ENCODE measurements at places on chromosomes 1 and 21.

DNA sequence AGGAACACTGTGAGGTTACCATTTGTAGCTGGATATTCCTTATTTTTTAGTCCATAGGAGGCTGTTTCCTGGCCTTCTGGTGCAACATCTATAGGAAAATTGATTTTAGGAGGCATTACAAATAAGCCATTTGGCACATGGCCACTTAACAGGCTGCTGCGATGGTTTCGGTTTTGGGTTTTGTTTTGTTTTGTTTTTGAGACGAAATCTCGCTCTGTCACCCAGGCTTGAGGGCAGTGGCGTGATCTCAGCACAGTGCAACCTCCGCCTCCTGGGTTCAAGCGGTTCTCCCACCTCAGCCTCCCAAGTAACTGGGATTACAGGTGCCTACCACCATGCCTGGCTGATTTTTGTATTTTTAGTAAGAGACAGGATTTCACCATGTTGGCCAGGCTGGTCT lies 20.1 kb upstream of the LRRC8D start:
- DNase-seq: no peak

- no peak for DNase-seq
Measured at GRCh38 chr1:31549809-31550620, 26.3 kb upstream of the TINAGL1 start.

DNA sequence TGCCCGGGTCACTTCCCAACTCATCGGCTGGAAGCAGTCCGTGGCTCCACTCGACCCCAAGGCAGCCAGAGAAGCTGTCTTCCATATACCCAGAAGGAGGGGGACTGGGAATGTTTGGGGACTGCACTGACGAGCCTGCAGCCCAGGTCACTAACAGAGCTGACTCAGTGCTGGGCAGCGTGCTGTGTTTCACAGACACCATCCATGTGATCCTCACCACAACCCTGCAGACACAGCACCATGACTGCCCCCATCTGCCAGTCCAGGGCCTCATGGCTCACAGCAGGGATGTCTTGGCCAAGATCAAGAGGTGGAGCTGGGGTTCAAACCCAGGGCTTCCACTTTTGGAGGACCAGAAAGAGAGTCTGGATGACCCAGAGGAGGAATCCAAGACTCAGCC lies 67.9 kb downstream of the KLHDC7A start:
- no peak for DNase-seq

DNA sequence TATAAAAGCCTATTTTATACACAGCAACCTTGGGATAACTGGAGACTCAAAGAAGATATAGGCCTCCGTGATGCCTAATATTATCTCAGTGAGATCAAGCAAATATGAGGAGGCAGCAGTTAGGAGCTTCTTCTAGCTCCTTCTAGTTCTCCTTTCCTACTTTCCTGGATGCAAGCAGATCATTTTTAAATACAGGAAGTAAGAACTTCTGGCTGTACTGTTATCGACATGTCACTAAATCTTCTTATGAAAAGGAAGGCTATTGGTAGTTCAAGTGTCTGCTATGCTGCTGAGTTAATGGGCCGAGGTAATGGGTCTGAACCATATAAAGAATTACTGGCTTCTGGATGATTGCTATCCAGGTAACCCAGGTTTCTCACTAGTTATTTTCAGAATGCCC lies 15.9 kb downstream of the HSPA13 start:
- DNase-seq: no peak

DNA sequence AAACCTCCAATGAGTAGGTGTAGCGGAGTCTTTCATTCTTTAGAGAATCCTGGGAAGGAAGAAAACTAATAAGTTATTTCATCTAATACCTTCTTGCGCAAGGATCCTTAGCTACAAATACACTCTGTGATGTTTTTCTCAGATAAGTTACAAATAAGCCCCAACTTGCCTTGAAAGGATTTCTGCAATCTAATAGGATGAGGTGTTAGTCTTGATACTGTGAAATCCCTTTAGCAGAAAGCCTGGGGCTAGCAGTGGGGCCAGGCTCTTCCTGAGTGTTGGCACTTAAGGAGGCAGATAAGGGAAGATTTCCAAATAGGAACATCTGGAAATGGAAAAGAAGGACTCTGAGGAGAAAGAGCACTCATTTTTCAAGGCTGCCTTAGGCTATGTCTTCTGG lies 168.0 kb upstream of the DAB1 start:
- DNase-seq: no peak

- DNase-seq: no peak
Measured at GRCh38 chr1:89051300-89051954, 13.6 kb downstream of the GBP1 start.

GRCh38 chr1:15851210-15852035 lies 3.9 kb downstream of the SPEN start:
- DNase-seq: no peak

DNA sequence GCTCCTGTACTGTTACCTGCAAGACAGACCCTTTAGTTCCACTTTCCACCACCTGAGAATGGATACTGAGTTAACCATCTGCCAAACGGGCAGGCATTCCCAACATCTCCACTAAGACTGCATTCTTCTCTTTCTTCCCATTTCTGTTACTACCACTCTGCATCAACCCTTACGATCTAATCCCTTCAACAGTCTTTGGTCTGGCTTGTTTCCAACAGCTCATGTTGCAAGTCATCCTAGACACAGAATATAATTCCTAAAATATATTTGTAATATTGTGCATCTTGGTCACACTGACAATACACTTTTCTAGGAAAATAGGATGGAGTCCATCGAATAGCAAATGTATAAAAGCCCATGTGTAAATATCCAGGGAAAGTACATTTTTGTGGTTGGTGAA lies 166.7 kb downstream of the SIPA1L2 start:
- no peak for DNase-seq

DNA sequence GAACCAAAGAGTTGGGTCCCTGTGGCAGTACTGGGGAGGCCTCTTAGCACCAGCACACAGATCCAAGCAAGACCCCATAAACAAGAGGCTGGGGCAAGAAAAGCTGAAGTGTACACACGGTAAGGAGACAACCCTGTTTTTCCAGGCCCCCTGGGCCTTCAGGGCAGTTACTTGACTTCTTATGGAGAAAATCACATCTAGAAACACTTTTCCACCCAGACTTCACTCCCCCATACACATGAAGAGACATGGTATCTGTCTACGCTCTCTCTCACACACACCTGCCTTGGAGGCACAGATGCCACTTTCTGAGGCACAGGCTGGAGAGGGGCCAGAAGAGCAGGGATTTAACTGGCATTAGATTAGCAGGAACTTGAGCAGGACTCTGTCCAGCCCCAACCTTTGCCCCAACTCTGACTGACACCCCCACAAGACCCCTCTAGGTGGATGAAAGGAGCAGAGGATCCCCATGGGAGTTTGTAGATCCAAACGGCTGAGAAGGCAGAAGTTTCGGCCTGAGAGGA lies 2.2 kb downstream of the CERS2 start:
- DNase-seq: no peak

- DNase-seq: no peak
Measured at GRCh38 chr21:45328198-45329091, 40.8 kb upstream of the POFUT2 start.

- DNase-seq: no peak
Measured at GRCh38 chr1:158026651-158027050, 33.2 kb downstream of the KIRREL1 start.

GRCh38 chr1:48807554-48808260 lies 31.0 kb upstream of the BEND5 start:
- DNase-seq: no peak

DNA sequence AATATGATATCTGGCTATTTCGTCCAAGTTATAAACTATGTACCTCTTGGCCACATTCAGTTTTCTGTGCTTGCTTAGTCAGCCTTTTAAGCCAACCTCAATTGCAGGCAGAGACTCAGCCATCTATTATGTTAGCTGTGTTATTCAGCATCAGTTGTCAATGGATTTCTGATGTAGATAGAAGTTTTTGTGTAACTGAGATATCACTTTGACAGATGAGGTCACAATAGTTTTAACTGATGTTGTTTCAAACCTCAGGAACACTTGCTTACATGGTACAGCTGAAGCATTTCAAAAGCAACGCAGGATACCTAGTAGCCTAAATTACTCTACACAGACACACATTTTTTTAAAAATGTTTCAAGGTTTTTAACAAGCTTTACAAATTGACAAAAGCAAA lies 1478.0 kb downstream of the NCAM2 start:
- no peak for DNase-seq

DNA sequence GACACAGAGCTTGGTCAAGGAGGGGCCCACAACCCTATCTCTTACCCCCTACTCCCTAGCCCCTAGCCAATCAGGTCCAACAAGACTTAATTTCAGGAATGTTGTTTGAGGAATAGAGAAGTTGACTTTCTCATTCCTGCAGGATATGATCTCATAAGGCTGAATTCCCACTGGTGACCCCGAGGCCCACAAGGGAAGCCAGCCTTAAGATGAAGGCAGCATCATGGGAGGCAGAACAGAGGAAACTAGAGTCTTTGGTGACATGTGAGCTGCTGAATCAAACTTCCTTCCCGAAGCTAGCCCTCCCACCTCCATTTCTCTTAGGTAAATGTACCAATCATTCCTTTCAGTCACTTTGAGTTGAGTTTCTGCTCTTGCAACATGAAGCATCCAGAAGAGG lies 9.1 kb upstream of the PDIK1L start:
- DNase-seq: no peak

GRCh38 chr1:203152158-203153034 lies 23.2 kb downstream of the MYBPH start:
- no peak for DNase-seq

DNA sequence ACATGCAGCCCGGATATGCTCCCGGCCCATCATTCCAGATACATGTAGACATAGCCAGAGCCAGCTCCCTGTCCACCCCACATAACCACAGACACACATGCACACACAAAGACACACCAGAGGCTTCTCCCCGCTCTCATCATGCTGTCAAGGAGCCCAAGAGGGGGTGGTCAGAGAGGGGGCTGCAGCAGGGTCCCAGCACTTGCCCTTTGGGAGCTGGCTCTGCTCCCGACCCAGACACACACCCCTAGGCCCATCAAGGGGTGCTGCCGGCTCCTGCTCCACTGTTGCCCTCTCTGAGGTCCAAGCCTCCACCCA lies 2.6 kb downstream of the PTAFR start:
- no peak for DNase-seq

DNA sequence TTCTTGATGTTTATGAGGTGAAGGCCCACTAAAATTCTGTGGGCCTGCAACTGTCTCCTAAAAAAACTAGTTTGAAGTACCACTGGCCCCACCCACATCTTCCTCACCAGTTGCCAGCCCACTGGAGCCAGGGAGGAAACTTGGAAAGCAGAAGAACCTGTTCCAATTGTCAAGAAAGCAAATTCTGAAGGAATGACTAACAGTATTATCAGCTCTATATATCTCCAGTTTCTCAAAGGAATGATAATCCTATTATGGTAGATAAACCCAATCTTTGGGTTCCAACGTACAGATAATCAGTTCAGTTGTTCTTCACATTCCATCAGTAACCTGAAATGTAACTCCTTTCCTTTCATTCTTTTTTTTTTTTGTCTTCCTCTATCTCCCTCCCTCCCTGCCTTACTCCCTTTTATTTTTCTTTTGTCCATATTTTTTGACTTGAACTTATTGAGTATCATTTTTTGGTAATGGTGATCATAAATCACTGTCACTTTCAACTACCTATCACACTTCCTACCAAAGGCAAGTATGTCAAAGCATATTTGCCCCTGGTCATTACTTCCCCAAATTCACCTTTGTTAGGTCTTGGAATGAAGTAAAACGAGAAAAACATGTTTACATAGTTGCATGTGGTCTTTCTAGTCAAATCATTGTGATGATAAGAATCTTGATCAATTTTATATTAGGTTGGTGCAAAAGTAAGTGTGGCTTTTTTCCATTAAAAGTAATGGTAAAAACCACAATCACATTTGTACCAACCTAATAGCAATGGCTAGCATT lies 943.4 kb downstream of the TTLL7 start:
- DNase-seq: no peak

DNA sequence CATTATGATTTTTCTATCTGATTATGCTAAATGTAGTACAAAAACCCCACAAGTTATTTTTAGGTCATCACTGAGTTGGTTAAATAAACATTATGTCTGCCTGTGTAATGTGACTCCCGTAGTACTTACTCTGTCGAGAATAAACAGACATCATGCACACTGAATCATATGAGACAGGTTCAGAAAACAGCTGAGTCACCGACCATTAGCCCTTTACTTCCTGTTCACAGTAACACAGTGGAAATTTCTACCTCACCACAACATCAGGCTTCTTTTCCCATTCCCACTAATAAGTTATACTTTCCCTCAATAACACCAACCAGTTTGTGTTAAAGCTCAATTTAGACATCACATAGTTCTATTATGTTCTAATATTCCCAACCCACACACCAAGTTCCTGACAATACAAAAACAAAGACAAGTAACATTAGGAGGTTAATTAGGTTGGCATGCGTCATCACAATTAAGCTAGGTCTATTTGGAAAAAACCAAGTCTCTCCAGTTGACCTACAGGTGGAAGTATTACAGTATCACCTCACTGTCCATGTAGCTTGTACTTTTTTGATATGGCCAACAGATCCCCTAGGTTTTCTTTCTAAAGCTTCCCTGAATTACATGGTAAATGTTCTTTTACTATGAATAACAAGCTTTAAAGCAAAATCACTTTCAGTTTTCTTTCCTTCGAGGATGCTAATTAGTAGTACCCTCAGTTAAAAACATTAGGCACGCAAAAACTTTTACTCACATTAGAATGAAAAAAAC lies 154.2 kb downstream of the EIF4G3 start:
- no peak for DNase-seq

DNA sequence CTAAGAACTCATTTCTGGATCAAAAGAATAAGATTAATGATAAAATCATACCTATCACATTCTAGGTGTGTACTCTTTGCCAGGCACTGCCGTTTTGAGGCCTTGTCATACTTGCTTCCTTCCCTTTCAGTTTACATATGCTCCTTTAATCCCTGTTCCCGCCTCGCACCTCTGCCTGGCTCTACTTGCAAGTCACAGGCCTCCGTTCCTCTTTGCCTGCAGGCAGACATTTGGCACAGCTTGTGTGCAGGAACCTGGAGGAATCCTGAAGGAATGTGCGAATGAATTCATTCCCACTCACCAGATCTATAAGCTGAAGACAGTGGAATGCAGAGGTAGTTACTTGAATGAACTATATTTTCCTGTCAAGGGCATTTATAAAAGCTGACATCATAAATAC lies 13.8 kb downstream of the WLS start:
- DNase-seq: no peak

GRCh38 chr1:40783001-40783905 lies at the start of gene KCNQ4:
Gene KCNQ4, plus strand, starts transcription at chr1:40783787. Its CDS starts 307 bp downstream, at chr1:40784094.
- no peak for DNase-seq

- no peak for DNase-seq
Measured at GRCh38 chr1:210822932-210823331, 311.0 kb downstream of the KCNH1 start.

GRCh38 chr1:32798679-32799416 lies 18.3 kb downstream of the YARS1 start:
- DNase-seq: no peak

DNA sequence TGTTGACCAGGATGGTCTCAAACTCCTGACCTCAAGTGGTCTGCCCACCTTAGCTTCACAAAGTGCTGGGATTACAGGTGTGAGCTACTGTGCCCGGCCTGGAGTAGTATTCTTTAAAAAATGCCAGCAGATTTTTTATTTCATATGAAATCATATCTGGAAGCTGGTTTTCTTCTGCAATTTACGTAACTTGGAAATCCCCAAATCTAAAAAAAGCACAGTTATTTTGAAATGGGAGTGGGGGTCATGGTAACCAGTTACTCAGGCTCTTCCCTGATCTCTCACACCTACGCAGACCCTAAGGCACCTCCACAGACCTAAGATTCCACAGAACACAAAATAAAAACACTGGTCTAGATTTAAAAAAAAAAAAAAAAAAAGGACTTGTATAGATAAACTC lies 219.8 kb downstream of the DAB1 start:
- no peak for DNase-seq

All from CD8-positive, alpha-beta memory T cell (primary cell).